ENCODE measurements at places on chromosomes 6 and 20.

GRCh38 chr6:166343150-166343487 lies 774 bp upstream of the SFT2D1 start:
- DNase-seq, result no peak

DNA sequence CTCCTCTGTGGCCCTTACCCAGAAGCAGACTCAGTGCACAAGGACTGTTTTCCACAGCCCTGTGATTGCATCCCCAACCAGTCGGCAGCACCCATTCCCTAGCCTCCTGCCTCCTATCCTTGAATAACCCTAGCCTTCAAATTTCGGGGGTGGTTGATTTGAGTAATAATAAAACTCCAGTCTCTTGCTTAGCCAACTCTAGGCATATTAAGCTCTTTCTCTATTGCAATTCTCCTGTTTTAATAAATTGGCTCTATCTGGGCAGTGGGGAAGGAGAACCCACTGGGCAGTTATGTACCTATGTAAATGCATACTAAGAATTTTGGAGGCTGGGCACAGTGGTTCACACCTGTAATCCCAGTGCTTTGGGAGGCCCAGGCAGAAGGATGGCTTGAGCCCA lies 70.6 kb upstream of the ZMYND8 start:
- DNase-seq, result no peak

- DNase-seq, result no peak
Observed at GRCh38 chr20:62642666-62643520, 590 bp downstream of the SLCO4A1 start.

DNA sequence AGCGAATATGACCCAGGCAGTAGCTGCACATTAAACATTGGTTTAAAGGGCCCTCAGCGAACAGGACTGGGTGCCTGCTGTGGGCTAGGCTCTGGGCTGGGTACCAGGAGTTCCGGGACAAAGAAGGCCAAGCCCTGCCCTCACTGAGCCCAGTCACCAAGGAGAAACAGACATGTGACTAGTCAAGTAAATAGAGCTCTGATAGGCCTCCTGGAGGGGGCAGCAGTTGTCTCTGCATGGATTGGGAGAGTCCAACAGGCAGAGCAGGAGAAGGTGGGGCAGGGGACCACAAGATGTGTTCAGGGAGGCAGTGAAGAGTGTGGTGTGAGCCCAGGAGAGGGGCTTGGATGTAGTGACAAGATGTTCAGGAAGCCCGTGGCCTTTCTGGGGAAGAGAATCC lies 3.1 kb downstream of the HM13 start:
- DNase-seq, result peak; percentile 23

- no peak for DNase-seq
Observed at GRCh38 chr6:105507811-105508210, 104.9 kb upstream of the PREP start.

- no peak for DNase-seq
Observed at GRCh38 chr6:5761370-5761769, 245.4 kb downstream of the NRN1 start.

- DNase-seq, result no peak
Observed at GRCh38 chr6:92111386-92111785, 1308.0 kb downstream of the EPHA7 start.

DNA sequence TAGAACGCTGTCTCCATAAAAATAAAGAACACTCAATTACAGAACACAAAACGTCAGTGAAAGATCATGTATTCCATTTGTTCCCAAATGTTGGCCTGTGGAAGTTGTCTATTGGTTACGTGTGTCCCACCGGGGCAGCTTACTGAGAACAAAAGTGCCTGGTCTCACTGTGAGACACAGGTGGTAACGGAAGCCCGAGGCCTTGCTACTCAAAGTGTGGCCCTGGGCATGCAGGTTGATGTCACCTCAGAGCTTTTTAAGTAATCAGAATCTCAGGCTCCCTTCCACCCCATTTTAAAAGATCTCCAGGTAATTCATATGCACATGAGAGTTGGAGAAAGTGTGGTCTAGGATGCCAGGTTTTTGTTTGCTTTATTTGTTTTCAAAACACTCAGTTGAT lies 422.5 kb upstream of the OPRM1 start:
- DNase-seq, result no peak

- no peak for DNase-seq
Observed at GRCh38 chr20:50491168-50491567, 19.0 kb upstream of the PTPN1 start.

- DNase-seq, result no peak
Observed at GRCh38 chr6:52125572-52125971, 38.2 kb upstream of the PKHD1 start.

DNA sequence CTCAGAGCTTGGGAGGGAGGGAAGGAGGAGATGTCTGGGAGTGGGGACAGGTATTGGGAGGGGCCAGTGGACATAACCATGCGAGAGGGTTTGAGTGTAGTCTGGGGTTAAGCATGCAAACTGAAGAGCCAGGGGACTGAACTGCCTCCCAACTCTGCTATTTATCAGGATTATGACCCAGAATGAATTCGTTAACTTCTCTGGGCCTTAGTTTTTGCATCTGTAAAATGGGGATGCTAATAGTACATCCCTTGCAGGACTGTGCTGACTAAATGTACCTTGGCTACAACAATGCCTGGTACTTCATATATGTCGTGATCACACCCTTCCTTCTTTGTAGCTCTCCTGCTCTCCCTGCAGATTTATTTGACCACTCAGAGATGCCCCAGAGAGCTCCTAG lies 83.6 kb downstream of the MDGA1 start:
- no peak for DNase-seq

- DNase-seq, result no peak
Observed at GRCh38 chr6:38354037-38354381, 285.7 kb downstream of the BTBD9 start.

DNA sequence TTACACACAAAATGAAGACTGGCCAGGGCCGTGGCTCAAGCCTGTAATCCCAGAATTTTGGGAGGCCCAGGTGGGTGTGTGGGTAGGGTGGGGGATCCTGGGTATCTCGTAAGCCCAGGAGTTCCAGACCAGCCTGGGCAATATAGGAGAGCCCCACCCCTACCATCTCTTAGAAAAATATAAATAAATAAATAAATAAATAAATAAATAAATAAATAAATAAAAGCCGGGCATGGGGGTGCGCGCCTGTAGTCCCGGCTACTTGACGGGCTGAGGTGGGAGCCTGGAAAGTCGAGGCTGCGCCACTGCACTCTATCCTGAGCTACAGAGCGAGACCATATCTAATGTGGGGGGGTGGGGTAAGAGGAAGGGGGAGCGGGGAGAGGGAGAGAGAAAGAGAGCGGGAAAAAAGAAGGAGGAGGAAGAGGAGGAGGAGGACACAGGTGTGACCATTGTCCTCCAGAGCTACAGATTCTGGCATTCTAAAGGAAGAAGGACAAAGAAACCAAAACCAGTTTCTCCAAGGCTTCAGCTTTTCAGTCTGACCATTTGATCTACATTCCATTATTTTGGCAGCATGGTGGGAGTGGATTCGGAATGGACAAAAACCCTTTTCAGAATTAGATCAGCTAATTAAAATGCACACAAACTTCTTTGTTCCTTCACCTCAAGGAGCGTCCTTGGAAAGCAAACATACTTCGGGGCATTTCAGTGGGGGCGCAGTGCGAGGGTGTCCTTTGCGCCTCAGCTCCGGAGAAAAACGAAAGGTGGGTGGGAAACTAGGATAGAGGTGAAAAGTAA lies 577 bp upstream of the C6orf141 start:
- no peak for DNase-seq

DNA sequence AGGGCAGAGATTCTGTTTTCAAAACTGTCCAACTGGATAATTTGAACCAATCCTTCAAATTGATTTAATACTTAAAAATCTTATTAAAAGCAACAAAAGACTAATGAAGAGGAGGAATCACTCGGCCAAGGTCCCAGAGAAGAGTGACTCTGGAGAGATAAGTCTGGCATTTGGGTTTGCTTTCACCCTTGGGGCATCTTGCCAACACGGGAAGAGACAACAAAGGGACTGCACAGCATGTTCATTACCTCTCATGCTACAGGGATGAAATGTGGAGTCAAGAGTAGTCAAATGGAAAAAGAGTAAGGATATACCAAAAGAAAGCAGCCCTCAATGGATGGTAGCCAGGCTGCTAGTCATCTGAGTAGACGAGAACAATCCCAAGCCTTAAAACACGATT lies 68.2 kb downstream of the KHDRBS2 start:
- DNase-seq, result no peak

DNA sequence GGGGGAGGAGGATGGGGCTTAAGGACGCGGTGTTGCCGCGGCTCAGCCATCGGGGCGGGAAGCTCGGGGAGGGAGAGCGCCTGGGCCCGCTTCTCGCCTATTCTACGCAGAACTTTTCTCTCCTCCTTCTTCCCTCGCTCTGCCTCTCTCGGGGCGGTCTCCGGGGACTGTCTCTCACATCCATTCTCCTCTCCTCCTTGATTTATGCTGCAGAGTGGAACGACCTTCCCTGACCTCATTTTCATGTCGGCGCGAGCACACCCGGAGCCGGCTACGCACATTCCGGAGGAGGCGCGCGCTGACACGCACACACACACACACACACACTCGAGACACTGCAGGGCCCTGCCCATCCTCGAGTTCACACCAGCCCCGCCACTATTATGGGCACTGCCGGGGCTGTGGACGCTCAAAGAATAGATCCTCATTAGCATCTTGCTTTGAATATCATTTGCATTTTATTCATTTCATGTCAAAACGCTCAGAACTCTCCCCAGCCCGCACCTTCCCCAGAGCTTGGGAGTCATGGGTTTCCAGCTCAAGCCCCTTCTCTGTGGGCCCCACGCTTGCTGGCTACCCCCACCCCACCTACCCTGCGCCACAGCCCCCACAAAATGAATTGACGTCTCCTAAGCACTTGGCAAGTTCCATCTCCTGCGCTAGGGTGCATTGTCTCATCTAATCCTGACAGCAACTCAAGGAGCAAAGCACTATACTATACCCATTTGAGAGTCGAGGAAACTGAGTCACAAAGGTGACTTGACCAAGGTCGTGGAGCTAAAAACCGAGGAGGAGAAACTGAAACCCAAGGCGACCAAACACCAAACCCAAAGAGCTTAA lies 36.8 kb downstream of the NCR2 start:
- no peak for DNase-seq

GRCh38 chr6:31791324-31792089 lies 4.0 kb downstream of the VARS1 start:
- DNase-seq, result peak; percentile 74

DNA sequence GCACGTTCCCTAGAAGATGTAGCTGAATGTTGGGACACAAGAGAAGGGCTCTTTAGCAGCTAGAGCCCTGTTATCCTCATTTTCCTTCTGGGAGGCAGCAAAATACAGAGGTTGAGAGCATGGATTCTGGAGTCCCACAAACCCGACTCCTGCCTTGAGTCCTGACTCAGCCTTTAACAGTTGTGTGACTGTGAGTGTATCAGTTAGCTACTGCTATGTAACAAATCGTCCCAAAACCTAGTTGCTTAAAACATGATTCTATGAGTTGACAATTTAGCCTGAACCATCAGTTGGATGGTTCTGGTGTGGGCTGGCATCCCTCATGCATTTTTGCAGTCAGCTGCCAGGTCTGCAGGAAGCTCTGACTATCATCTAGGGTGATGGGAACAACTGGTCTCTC lies 54.6 kb downstream of the RBM38 start:
- no peak for DNase-seq

- DNase-seq, result no peak
Observed at GRCh38 chr6:11209906-11210305, 22.6 kb downstream of the NEDD9 start.

DNA sequence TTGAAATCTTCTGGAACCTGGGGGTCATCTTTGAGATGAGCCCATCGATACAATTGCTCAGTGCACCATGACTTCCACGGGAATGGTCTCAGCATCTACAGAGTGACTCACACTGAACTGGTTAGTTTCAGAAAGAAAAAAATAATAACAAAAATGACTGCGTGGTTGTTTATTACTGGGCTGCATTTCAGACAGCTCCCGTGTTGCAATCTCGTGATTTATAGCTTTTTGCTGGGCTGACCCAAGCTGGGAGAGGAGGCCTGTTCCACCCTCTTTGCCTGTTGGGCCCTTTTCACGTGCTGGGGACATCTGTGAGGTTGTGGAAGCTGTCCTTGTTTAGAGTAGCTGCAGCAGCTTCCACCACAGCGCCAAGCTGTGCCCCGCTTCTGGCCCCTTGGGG lies 225.5 kb downstream of the BMP7 start:
- DNase-seq, result no peak

DNA sequence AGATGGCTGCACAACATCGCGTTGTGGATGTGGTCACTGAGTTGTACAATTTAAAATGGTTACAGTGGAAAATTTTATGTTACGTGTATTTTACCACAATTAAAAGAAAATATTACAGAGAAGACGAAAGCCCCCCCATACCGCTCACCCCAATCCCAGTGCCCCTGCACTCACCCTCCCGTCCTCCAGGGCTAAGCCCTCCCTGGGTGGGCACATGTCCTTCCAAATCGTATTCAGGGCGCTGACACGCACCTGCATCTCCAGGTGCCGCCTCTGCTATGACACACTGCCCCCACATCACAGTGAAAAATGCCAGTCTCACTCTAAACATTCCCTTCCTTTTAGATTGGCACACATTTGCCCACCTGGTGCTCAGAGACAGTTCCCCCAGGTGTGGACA lies 49.4 kb downstream of the PSMG4 start:
- no peak for DNase-seq

DNA sequence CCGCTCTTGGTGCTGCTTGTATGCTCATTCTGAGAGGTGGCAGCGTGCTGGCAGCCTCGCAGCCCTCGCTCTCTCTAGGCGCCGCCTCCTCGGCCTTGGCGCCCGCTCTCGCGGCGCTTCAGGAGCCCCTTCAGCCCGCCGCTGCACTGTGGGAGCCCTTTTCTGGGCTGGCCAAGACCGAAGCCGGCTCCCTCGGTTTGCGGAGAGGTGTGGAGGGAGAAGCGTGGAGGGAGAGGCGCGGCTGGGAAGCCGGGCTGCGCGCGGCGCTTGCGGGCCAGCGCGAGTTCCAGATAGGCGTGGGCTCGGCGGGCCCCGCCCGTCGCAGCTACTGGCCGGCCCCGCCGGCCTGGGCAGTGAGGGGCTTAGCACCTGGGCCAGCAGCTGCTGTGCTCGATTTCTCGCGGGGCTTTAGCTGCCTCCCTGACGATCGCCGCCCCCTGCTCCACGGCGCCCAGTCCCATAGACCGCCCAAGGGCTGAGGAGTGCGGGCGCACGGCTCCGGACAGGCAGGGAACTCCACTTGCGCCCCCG lies 19.5 kb upstream of the FAM8A1 start:
- DNase-seq, result peak; percentile 11

DNA sequence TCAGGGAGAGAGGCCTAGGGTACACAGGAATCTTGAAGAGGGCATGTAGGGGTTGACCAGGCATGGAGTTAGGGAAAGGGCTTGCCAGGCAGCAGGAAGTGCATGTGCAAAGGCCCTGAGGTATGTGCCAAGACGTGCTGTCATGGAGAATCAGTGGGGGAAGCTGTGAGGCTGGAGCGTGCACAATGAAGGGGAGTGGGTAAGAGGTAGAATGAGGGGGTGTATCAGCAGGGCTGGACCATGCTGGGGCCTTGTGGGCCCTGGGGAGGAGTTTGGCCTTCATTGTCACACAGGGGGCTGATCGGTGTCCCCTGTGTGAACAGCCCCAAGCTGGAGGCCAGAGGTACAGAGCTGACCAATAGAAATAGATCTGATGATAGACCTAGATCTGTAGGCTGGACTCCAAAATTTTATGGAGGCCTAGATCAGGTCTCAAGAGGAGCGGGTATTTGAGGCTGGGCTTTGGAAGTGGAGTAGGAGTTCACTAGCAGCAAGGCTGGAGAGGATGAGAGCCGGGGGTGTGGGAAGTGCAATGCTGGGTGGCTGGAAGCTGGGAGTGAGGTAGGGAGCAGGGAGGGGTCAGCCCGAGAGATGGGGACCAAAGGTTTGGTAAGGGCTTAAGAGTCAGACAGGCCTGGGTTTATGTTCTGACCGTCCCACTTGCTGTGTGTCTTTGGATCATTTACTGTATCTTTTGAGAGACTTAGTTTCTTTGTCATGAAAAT lies 3.0 kb downstream of the SRC start:
- no peak for DNase-seq

GRCh38 chr6:135451617-135452190 lies 45.8 kb downstream of the AHI1 start:
- no peak for DNase-seq

All from neural crest cell (in vitro differentiated cells).